ENCODE measurements at places on chromosomes 16 and 17.

GRCh38 chr17:50541402-50541715, 5.6 kb upstream of the SPATA20 start:
- no peak for DNase-seq

- DNase-seq, result no peak
Observed at GRCh38 chr16:68197250-68197649, 38.7 kb downstream of the ESRP2 start.

- DNase-seq, result no peak
Observed at GRCh38 chr16:67893743-67894399, 817 bp downstream of the PSKH1 start.

DNA sequence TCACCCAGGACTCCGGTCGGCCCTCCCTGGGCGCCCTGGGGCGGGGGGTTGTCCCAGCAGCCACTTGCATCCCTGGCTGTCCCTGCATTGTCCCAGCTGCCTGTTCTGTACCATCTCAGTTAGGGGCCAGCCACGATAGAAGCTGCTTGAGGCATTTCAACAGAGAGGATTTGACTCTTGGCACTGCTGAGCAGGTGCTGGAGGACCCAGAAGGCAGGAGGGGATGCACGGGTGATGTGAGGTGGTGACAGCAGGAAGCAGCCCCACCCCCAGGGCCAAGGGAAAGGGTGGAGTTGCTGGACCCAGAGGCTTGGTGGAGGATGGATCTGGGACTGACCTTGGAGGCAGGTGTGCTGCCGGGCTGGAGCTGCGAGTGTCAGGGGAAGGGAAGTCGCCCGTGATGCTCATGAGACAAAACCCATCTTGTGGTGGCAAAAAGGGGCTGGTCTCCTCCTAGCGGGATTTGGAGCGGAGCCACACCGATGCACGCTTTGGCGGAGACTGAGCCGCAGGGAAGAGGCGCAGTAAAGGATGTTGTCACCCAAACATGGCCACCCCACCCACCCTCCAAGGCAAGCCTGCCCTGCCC, 188.0 kb upstream of the GSE1 start:
- DNase-seq, result no peak

GRCh38 chr17:73566905-73567782, 77.1 kb downstream of the SDK2 start:
- DNase-seq, result no peak
